ENCODE measurements at places on chromosomes 12 and 14.

DNA sequence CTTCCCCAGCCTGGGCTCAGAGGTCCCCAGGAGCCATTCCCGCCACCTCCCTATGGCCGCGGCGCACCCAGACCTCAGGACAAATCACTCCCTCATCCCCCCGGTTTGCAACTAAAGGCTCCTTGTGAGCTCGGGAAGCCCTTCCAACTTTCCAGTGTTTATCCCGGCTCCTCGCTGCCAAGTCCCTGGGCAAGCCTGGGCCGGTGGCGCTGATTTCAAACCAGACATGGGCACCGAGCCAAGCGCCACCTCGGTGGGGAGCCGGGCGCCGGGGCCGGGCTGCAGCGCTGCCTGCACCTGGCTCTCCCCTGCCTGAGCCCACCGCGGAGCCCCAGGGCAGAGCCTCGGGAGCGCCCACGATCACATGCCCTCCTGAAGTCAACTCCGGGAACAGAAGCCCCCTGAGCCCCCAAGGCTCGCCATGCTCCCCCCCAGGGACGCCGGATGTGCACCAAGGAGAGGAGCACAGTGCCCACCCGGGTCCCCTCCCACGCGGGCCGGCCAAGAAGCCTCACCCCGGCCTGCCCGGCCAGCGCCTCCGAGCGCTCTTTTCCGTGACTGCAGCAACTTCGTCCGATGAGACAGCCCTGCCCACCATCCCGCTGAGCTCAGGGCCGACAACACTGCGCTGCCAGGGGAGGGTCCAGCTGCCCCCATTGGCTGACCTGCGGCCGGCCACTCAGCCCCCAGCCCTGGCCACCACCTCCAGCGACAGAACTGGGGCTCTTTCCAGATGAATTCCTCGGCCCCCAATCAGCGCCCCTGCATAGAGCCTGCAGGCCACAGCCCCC, 50.0 kb downstream of the NCOR2 start:
- DNase-seq = no peak

- DNase-seq = no peak
Measured at GRCh38 chr12:98686603-98687002, 41.5 kb downstream of the APAF1 start.

- DNase-seq = no peak
Measured at GRCh38 chr14:51507906-51508511, 143.7 kb upstream of the FRMD6 start.

DNA sequence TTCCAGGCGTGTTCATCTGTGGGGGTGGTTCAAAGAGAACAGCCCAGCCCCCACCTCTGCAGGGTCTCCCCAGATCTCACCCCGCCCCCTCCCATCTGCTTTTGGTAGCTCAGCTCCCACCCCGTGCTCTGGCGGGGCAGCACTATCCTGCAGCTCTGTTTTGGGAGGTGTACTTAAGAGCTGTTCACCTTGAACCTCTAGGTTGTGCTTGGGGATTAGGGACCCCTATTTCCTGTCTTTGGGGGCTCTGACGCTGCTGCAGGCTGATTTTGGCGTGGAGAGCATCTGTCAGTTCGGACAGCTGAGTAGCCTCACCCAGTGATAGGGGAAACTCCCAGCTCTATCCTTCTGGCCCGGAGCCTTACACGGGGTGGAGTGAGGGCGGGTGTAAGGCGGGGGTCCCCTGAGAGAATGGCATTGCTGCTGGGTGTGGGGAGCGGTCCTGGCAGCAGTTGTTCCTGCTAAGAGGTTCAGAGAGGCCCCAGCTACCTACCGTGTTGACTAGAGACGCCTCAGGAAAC, 765 bp downstream of the TMEM120B start:
- DNase-seq = no peak

- no peak for DNase-seq
Measured at GRCh38 chr12:3328081-3328480, 162.9 kb upstream of the PRMT8 start.

GRCh38 chr14:104827177-104828055, 26.5 kb downstream of the ZBTB42 start:
- no peak for DNase-seq

DNA sequence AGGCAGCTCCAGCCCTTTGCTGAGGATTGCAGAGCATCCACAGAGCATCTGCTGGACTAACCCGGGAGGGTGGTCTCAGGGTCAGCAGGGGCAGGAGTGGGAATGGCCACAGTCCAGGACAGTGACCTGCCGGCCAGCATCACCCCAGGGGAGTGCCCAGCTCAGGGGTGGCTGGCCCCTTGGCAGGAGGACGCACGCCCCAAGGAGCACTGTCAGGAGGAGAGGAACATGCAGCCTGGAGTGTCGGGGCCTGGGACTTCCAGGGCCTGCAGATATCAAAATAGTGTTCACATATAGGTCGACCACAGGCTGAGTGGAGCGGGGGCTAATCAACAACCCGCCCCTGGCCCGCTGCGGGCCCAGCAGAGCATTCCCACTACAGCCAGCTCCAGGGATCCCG, 33.2 kb upstream of the TEX22 start:
- DNase-seq = no peak

- no peak for DNase-seq
Measured at GRCh38 chr14:67461341-67461985, 27.1 kb downstream of the TMEM229B start.

DNA sequence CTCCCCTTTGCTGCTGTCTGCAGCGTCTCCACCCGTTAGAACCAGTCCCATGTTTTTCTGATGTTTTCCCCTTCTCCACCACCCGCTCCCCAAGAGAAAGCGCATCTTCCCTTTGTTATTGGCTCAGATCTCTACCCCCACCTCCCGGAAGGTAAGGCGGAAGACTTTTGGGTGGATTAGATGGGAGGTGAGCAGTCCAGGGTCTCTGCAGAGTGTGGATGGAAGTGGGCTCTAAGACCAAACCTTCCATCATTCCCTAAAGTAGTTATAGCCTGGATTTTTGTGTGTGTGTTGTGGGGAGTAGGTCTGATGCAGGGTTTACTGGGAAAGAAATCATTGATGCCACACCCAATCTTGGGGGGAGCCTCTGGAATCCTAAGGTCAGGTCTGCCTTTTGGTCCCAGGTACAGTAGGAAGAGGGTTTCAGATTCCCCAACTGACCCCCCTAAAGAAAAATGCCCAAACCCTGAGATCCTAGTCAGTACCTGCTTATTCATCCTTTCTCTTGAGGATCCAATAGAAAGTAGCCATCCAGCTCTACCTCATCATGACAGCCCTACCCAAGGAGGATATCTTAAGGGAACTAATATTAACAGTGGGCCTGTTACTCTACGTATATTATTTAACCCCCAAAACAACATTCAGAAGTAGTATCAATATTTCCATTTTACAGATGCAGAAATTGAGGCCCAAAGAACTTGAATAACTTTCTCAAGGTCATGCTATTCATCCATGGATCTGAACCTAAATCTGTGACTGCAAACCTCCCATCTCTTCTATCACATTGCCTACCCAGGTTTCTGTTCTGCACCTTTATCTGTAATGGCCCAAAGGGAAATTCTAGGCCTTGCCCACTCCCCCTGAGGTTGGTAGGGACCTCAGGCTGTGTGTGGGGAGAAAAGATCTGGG, 1.1 kb downstream of the KIF5A start:
- no peak for DNase-seq

DNA sequence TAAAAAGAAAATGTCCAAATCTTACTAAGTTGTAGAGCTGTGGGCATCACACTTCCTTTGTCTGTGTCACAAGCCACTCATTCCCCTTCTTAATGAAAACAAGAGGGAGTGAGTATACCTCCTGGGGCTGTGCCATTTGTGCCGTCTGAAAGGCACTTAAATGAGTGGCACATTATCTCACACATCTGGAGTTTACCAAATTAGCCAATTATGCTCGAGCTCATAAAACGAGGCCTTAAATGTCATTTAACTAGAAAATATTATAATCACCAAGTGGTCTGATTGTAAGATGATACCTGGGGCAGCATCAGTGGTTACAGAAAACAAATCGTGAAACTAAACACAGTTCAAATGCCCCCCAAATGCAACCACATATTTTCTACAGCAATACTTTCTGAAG, 146.1 kb downstream of the PAX9 start:
- no peak for DNase-seq

GRCh38 chr12:128513331-128513730, 246.4 kb downstream of the TMEM132C start:
- DNase-seq = no peak

DNA sequence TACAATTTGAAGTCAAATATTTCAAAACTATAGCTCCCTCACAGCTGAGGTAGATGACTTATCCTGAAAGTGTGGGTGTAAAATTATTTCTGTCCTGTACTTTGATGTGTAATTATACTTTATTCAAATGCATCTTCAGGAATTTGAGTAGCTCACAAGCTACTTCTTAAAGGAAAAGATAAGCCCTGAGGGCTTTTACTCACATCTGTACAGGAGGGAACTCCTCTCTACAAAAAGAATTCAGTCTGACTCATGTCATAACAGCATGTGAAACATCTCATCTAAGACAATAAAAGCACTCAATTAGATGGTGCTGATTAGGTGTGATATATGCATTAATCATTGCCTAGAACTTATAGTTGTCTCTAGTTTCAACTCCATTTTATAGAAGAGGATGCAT, 452.0 kb downstream of the PRKD1 start:
- no peak for DNase-seq

DNA sequence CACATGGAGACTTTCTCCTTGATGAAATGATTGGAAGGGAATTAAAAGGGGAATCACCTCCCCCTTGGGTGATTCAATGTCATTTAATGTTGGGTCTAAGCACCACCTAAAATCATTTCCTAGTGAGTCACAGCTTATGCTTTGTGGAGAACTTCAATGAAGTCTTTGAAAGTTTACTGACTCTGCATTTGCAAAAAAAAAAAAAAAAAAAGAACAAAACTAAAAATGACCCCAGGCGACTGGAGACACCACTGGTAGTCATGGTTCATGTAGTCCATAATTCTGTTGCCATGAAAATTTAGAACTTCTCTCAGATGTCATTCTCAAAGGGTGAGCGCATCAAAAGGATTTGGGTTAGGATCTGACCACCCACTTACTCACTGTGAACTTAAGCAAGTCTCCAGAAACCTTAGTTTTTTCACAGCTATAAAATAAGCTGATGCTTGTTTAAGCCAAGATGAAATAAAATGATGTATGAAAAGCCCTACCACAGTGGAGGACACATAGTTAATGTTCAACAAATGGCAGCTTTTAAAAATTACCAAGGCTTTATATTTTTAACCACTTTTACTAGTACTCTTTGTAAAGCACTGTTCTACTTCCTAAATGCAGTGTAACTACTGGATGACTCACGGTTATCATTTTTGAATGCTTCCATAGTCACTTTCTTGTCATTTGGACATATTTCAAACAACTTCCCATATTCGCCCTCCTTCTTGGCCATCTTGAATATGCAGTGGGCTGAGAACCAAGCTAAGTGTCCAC, 18.1 kb upstream of the KSR2 start:
- no peak for DNase-seq

DNA sequence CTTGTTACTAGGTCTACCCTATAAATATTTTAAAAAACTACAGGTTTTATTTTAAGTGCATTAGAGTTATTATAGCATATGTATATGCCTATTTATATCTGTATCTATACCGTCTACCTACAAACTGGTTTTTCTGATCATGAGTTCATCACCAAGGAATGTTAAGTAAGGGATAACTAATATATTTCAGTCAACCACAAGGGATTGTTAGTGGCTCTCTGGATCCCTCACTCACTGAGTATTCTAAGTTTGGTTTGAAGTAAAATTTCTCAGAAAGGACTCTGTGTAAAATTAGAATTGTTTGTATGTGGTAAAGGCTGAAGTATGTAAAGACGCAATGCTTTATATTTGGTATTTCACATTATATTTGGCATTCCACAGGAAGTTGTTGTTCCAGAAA, 4.8 kb downstream of the EPYC start:
- DNase-seq = no peak

GRCh38 chr12:1640328-1641234, 11.6 kb downstream of the WNT5B start:
- DNase-seq = no peak

DNA sequence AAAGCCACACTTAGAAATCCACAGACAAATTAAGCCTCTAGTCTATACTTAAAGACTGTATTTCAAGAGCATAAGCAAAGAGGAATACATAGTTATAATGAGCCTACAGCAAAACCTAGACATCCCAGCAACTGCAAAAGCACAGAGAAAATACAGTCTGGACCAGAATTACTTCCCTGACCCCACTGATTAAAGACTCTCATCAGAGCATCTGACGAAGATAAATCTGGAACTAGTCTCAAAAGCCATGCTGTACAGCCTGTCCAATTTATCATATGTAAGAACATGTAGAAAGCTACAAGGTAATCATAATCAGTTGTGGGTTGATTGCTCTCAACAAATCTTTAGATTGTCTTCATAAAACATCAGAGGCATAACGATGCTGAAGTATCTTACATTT, 285.1 kb upstream of the CAND1 start:
- DNase-seq = no peak

DNA sequence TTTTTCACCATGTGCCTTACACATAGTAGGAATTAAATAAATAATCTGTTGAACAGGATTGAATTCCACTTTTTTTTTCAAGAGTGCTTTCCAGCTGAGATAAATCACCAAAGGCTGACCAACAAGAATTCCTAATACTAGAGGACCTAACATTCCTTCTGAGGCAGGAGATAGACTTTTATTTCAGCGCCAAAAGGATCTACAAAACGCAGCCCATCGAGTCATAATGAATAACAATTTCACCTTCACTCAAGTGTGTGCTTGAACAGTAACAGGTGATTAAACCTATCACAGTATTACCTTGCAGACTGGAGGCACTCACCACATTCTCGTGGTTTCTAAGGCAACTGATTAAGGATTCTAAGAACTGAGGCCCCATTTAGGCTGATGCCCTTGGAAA, 224.3 kb upstream of the ATP2B1 start:
- no peak for DNase-seq

DNA sequence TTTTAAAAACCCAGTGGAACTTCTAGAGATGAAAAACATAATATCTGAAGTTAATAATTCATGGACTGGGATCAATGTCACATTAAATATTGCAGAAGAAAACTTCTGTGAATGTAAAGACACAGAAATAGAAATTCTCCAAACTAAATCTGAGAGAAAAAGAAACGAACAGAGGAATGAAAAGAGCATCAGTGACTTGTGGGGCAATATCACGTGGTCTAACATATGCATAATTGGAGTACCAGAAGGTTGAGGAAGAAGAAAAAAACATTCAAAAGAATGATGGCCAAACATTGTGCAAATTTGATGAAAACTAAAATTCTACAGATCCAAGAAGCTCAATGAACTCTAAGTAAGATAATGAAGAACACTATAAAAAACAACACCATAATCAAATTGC, 130.8 kb downstream of the EFCAB11 start:
- no peak for DNase-seq

- no peak for DNase-seq
Measured at GRCh38 chr12:118409834-118410233, 33.5 kb downstream of the SUDS3 start.

DNA sequence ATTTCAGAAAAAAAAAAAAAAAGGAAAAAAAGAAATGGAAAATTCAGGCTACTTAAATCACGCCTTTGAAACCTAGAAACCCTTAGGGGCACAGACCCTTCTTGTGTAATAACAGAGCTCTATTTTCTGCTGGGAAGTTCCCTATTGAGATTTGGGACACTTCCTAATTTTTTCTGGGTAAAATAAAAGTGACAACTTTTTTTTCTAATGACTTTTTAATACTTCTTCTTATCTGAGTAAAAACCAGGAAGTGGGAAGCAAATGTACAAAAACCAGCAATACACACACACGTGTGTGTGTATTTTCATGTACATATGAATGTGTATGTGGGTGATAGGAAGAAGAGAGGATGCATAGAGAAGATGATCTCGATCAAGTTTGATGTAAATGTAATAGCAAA, 35.8 kb downstream of the ETV6 start:
- no peak for DNase-seq
